Lower leg skin (tissue), 4 donors: ENCODE measurements at places on chromosomes 1 and 21. TPM values are rescaled to one million over a fixed set of nuclear protein-coding genes. Genes with fewer than 3 reads are reported as not detected.

GRCh38 chr1:41490911-41491310, 6.4 kb upstream of the EDN2 start:
- no peak for DNase-seq

Gene MEX3A
- total RNA-seq = 0.21 TPM

Gene SLC1A7
- not detected for total RNA-seq

DNA sequence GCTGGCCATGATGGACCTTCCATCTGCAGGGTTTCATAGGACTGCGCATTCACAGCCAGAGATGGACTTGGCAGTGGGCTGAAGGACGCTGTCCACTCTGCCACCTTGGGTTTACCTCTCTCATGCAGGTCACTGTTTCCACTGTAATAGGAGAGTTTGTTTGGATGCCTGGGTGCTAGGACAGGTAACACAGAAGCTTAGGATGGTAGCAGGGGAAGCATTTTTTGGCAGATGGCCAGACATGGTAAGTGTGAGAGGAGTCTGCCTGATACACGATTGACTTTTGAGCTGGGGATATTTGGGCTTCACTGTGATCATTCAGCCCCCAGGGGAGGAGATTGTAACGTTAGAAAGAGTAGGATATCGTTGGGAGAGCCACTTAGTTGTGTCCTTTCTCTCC, 11.8 kb downstream of the PSEN2 start:
- DNase-seq = no peak

DNA sequence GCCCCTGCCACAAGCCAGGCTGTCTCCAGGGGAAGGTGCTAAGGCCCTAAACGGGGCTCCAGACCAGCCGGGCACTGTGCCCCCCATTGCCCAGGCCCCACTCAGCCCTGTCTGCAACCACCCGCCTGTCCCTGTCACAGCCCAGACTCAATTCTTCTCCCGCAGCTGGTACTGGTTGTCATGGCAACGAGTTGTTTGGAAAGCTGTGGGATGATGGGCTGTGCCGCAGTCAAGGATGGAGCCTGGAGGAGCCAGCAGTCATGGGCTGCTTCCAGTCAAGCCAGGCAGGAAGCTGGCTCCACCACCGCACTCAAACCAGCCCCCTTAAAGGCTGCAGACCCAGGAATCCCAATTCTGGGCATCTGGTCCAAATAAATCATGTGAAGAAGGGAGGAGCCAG, 4.2 kb downstream of the SPOCD1 start:
- DNase-seq = no peak

Gene CRYZ
- total RNA-seq = 17.7 TPM

DNA sequence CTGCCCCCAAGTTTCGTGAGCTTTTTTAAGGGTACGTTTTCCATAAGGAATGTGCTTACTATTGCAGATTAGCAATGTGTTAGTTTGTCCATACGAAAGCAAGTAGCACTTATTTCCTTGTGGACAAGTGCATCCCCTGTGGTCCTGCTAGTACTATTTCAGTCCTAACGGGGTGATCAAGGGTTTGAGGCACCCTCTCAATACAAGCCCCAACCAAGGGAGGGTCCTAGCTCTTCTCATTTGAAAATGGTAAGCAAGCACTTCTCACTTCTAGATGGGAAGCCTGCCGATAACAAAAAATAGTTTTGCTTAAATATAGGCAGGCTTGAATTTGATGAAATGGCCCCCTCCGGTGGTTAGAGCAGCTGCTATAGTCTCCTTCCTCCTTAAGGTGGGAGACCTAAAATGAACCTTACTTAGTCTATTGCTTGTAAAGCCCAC, 64.0 kb upstream of the HMCN1 start:
- no peak for DNase-seq

Gene VHLL
- total RNA-seq = not detected

- no peak for DNase-seq
Measured at GRCh38 chr21:14699433-14700407, 153.6 kb upstream of the SAMSN1 start.

Gene PPIAL4G
- not detected for total RNA-seq

Gene MYCL
- total RNA-seq = 103 TPM

DNA sequence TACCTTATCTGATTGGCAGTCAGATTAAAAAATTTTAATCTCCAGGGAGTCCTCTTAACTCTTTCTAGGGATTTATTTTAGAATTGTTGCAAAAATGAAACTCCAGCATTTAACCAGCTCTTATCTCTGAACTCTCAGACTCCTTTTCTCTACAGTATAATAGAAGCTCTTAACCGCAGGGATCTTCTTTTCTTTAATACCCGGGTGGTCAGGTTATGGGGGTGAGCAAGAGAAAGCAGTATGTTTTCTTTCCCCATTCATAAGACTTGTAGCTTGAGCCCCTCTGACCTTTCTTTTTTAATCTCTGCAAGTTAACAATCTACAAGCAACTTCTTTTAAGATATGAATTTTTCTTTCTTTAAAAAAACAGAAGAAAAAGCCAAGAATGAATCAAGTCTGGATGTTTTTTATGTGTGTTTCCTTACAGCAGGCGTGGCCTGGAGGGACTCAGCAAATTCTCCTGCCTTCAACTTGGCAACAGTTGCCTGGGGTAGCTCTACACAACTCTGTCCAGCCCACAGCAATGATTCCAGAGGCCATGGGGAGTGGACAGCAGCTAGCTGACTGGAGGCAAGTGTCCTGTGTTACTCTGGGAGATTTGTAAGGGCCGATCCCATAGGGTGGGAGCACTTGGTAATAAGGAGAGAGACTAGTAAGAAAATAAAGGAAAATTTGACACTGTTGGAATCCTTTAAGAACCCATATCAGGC, 13.4 kb upstream of the OLFML3 start:
- DNase-seq = no peak

Gene ASTN1
- 0.10 TPM for total RNA-seq

Gene SLC9C2
- not detected for total RNA-seq

DNA sequence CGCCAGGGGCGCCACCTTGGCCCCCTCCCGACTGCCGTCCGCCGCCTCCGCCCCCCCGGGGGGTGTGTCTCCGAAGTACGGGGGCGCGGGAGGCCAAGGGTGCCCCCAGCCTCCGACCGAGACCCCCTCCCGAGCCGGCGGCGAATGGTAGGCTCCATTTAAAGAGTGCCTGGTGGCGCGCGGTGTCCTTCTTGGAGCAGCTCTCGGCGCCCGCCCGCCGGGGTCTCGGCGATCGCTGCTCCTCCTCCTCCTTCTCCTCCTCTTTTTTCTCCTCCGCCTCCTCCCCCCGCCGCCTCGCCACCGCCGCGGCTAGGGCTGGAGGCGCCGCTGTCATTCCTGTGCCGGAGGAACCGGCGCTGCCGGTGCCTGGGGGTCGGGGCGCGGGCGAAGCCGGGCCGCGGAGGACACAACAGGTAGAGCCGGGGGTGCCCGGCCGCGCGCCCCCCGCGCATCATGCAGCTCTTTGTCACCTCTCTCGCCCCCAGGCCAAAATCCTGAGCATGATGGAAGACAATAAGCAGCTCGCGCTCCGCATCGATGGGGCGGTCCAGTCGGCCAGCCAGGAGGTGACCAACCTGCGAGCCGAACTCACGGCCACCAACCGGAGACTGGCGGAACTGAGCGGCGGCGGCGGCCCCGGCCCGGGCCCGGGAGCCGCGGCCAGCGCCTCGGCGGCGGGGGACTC, at the start of gene KAZN:
KAZN (plus strand) TSS at position 188 of the 685 bp plus-strand sequence.
- no peak for DNase-seq

Gene AUNIP
- not detected for total RNA-seq

GRCh38 chr1:182603646-182604174, 479 bp downstream of the RGS16 start:
- no peak for DNase-seq

GRCh38 chr1:116711263-116711840, 42.9 kb upstream of the CD2 start:
- no peak for DNase-seq

Gene HENMT1
- 2.1 TPM for total RNA-seq

GRCh38 chr1:75062111-75062510, 72.1 kb upstream of the LHX8 start:
- DNase-seq = no peak

DNA sequence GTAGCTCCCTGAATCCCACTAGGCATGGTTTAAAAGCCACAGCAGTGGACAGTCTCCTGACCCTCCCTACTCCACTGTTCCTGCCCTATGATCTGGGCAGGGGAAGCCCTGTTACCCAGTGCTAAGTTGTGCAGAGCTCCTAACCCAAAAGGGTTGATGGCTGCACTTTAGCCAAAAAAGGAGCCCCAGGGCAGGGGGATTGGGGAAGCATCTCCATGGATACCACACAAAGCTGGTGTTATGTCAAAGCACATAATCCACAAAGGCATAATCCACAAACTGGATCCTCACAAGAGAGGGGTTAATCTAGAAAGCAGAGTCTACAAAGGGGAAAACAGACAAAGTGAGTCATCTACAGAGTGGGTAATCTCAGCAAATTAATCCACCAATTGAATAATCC, 5.7 kb downstream of the RSPO1 start:
- DNase-seq = no peak

DNA sequence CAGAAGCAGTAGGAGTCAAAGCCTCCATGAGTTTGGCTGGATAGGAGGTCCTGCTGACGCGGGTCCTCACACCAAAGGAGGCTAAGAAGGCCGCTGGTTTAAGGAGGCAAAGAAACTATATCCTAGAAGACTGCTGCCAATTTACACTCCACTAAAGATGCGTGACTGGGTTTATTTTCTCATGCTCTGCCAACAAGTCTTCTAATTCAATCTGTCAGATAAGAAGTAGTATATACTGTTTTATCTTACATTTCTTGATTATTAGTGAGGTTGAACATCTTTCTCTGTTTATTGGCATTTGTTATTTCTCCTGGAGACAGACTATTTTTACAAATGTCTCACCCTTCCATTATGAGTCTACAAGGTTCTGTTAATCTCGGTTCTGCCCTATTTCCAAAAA, 34.1 kb downstream of the ACBD6 start:
- DNase-seq = no peak

DNA sequence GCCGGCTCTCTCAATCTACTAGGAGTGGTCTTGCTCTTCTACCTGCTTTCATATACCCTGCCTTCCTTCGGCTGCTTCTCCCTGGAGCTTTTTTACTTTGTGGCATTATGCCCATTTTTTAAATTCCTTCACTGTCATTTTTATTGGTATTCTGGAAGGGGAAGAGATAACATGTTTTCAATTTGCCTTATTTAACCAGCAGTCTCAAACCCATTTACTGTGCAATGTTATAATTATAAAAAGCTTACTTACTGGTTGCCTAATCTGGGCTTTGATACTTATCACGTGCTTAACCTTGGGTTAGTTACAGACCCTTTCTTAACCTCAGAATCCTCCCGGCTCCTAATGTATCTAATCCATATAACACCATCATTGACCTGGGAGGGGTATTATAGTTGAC, 128.1 kb downstream of the SIPA1L2 start:
- no peak for DNase-seq

Gene OXCT2
- total RNA-seq = 6.6 TPM

- DNase-seq = no peak
Measured at GRCh38 chr1:74652711-74653139, 20.9 kb downstream of the ERICH3 start.

DNA sequence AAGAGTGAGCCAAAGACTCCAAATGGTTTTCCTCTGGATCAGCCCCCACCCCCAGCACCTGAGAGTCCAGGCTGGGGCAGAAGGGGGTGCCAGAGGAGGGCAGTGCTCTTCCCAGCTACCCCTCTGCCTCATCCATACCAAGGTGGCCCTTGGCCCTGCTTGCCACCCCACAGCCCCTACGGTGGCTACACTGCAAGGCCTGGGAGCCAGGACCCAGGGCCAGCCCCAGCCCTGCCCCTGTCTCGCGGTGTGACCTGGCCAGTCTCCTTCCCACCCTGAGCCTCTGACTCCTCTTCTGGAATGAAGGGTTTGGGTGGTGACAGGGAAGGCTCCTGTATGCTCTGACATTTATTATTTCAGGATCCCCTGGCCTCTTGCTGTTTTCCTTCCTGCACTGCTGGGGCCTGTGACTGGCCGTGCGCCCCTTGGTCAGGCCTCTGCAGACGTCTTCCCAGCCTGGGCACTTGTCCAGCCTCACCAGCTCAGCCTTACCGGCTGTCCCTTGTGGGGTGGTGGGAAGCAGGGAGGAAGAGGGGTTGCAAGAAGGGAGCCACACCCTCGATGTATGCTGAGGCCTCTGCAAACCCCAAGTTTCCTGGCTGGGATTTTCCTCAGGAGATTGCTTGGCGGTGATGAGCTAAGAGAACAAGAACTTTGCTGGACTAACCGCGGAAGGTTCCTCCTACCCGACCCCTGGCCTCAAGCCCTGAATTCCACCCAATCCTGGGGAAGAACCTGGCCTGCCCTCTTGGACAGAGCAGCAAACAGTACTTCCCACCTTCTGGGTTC, 13.5 kb downstream of the ASAP3 start:
- no peak for DNase-seq

Gene LRRN2
- total RNA-seq = not detected

- no peak for DNase-seq
Measured at GRCh38 chr1:174920093-174920492, 79.7 kb upstream of the CACYBP start.

DNA sequence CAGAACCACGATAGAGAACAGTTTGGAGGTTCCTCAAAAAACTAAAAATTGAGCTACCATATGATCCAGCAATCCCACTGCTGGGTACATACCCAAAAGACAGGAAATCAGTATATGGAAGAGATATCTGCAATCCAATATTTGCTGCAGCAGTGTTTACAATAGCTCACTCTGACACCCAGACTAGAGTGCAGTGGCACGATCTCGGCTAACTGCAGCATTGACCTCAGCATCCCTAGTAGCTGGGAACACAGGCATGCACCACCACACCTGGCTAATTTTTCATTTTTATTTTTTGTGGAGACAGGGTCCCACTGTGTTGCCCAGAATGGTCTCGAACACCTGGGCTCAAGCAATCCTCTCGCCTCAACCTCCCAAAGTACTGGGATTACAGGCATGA, 13.1 kb downstream of the TTC13 start:
- no peak for DNase-seq

DNA sequence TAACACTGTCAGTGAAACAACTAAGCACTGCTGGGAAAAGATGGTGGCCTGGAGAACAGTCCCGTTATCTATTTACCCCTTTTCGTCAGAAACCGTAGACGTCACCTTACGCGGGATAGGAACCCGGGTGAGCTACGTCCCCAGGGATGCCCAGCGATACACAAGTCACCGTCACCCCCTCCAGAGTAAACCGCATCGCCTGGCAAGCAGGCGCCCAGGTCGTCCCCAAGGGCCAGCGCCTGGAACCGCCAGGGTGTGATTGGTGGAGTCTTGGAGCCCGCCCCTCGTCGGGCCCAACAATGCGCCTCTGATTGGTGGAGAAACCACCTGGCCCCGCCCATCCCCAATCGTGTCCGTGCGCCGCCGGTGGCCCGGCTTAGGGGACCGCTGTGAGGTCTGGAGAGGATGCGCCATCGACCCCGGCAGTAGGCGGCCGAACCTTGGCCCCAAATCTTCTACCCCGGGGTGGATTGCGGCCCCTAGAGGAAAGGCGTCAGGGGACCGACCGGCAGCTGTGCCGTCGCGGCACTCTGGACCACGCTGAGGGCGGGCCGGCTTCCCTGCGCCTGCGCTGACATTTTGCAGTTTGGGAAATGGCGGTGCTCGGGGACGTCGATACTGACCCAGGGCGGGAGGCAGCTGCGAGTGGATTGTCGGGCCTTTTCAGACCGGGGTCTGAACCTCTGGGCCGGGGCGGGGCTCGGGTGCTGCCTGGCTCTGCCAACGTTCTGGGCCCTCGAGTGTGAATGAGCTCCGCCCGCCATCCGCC, 34.4 kb downstream of the SLC2A1 start:
- peak; percentile 99 for DNase-seq
